Transverse colon (tissue), 4 donors: ENCODE measurements at places on chromosomes 5 and 9. TPM values are rescaled to one million over a fixed set of nuclear protein-coding genes. Genes with fewer than 3 reads are reported as not detected.

GRCh38 chr9:83405759-83406158 is 132.4 kb downstream of the FRMD3 start:
- H3K27me3 ChIP-seq: no peaks in the 10 kb centered on the region
- no peaks in the 10 kb centered on the region for H3K4me1 ChIP-seq
- H3K4me3 ChIP-seq: no peak overlapping the region

DNA sequence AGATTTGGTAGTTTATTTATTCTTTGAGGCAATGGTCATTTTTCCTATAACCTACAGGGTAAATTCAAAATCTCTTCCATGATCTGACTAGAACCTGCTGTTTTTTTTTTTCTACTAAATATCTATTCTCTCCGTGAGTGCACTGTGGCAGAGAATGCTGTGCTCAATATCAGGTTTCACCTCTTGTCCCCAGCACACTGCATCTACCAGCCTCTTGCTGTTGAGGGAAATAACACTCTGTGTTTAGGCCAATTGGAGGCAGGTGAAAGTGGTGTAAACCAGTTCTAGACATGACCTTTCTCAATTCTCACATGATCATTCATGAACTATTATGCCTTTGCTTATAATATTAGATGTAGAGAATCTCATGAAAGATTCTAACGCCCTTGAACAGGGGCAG is 2365.9 kb downstream of the MAT2B start:
- no peak for DNase-seq
- no peak overlapping the region for H3K4me3 ChIP-seq
- H3K36me3 ChIP-seq: no peaks in the 10 kb centered on the region
- H3K27ac ChIP-seq: no peak overlapping the region
- no peaks in the 10 kb centered on the region for H3K27me3 ChIP-seq

DNA sequence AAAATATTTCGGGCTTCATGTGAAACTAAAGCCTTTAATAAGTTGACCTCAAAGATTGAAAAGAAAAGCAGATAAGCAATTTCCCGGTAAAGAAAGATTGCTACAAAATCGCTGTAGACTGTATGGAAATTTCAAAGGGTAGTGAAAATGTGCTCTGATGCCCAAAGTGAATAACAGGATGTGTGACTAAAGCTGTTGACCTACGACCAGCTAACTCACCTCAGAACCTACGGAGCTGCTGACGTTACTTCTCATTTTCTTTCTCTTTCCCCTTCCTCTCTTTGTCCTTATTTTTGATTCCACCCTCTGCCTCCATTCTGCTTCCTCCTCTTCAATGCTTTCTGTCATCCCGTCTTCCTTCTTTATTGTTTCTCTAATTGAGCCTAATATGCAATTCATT is 103.2 kb downstream of the PDE4D start:
- H3K27ac ChIP-seq: peak overlapping the region; percentile 75
- no peak overlapping the region for H3K4me3 ChIP-seq
- DNase-seq: no peak
- H3K36me3 ChIP-seq: no peaks in the 10 kb centered on the region
- peaks cover 5% of the 10 kb centered on the region for H3K4me1 ChIP-seq

Gene C5
- 3.4 TPM for total RNA-seq
